Panc1 (cell line): ENCODE measurements at places on chromosomes 7 and 10. TPM values are rescaled to one million over a fixed set of nuclear protein-coding genes. Genes with fewer than 3 reads are reported as not detected.

GRCh38 chr10:63103971-63104409, 29.1 kb upstream of the NRBF2 start:
- no peak for DNase-seq
- H3K27me3 ChIP-seq: peaks cover 3% of the 10 kb centered on the region; the same call in 1 of the 2 replicates
- no peak overlapping the region for H3K4me3 ChIP-seq
- H3K27ac ChIP-seq: no peak overlapping the region
- H3K36me3 ChIP-seq: no peaks in the 10 kb centered on the region

DNA sequence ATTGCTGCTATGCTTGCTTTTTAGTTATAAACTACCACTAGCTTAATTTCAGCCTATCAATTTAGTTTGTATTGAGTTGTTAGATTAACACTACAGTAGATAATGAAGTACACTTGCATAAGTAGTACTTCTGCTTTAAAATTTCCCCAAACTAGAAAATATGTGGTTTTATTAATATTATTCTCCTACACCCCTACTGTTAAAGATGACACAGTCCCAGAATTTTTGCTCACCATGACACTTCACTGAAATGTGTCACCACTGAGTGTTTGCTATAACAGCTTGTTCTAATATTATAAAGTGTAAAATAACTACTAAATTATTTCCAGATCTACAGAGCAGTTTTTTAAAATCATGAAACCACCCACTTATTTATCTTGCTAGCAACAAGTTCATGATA, 31.6 kb downstream of the RHEB start:
- H3K27ac ChIP-seq: no peak overlapping the region
- H3K36me3 ChIP-seq: peaks cover 50% of the 10 kb centered on the region
- no peak for DNase-seq
- peaks cover 38% of the 10 kb centered on the region for H3K4me1 ChIP-seq
- no peaks in the 10 kb centered on the region for H3K27me3 ChIP-seq

- no peak for DNase-seq
- H3K36me3 ChIP-seq: no peaks in the 10 kb centered on the region
- H3K4me3 ChIP-seq: no peak overlapping the region
Observed at GRCh38 chr10:47291682-47292081, 8.3 kb upstream of the GDF10 start.

- no peaks in the 10 kb centered on the region for H3K27me3 ChIP-seq
- H3K4me1 ChIP-seq: no peaks in the 10 kb centered on the region
- no peak overlapping the region for H3K27ac ChIP-seq
- H3K4me3 ChIP-seq: no peak overlapping the region
- DNase-seq: no peak
Observed at GRCh38 chr7:133828906-133829305, 298.2 kb upstream of the LRGUK start.

GRCh38 chr7:77944183-77945182, 145.9 kb downstream of the PHTF2 start:
- no peak overlapping the region for H3K27ac ChIP-seq
- no peak overlapping the region for H3K4me3 ChIP-seq
- no peaks in the 10 kb centered on the region for H3K4me1 ChIP-seq
- DNase-seq: no peak
- no peaks in the 10 kb centered on the region; the same call in 1 of the 2 replicates for H3K36me3 ChIP-seq
- H3K27me3 ChIP-seq: no peaks in the 10 kb centered on the region

DNA sequence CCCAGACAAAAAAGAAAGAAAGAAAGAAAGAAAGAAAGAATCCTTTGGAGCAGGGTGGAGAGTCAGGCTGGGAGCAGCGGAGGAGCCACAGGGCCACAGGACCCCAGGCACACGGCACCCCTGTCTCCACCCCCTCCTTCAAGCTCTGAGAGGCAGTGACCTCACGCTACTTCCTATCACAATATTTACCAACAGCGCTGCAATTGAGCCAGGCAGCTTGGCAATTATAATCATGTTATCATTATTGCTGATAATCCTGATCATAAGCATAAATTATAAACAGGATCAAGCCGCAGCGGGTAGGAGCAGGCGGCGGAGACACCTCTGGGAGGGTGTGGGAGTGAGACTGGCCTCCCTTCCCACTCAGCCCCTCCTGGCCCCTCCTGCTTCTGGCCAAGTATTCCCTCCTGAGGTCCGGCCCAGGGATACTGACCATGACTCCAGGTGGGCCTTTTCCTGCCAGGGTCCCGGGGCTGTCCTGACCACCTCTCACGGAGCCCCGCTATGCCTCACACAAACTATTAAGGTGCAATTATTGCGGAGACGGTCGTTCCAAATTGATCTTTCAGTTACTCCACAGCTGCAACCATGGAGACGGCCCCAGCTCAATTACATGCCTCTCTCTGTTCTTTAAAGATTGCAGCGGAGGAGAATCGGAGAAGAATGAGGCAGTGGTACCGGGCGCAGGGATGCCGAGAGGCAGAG, 10.0 kb upstream of the GTF2IRD1 start:
- no peak overlapping the region for H3K27ac ChIP-seq
- no peak for DNase-seq
- no peaks in the 10 kb centered on the region for H3K4me1 ChIP-seq
- H3K36me3 ChIP-seq: no peaks in the 10 kb centered on the region

DNA sequence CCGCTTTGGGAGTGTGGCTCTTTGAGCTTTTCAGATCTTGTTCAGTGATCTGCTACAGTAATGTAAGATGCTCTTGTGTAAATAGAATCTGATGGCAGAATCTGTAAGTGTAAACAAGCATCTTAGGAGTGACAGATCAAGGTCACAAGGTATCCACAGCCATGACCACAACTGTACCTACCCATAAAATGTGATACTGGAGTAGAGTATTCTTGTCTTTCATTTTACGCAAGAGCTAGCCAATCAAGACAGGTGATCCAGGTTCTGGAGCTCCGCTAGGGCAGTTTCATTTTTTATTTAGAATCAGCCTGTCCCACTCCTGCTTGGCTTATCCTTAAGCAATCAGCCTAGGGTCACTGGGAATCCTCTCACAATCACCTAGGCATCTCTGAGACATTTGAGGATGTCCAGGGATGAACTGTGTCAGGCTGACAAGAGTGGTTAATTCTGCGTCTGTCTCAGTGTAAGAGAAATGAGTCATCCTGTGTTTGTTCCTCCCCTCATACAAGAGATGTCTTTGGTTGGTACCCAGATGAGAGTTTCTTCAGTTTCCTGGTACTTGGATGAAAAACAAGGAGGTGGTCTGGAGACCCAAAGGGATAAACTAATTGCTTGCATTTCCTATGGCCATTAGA, 13.6 kb downstream of the ZNF138 start:
- no peak for DNase-seq
- H3K27ac ChIP-seq: no peak overlapping the region
- H3K4me1 ChIP-seq: no peaks in the 10 kb centered on the region
- no peaks in the 10 kb centered on the region for H3K27me3 ChIP-seq

- no peak overlapping the region for H3K4me3 ChIP-seq
- no peaks in the 10 kb centered on the region for H3K4me1 ChIP-seq
- no peaks in the 10 kb centered on the region for H3K36me3 ChIP-seq
- H3K27ac ChIP-seq: no peak overlapping the region
- peaks cover 8% of the 10 kb centered on the region; the same call in 1 of the 2 replicates for H3K27me3 ChIP-seq
Observed at GRCh38 chr10:49279015-49279880, 19.7 kb upstream of the C10orf71 start.

DNA sequence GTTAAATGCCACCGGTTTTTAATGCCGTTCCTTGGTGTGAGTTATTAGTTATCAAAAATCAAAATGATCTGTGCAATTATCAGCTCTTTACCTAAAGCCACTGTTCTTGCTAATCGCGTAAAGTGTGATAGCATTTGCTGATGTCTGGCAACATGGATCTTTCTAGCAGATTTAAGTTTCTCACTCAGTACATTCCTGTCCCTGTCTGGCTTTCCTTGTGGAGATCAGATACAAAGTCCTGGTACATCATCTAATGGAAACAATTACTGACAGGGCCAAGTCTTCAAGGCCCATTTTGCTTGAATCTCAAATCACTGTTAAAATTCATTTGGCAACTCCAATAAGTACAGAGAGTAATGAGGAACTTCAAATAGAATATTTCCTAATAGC, 755.7 kb downstream of the AUTS2 start:
- no peaks in the 10 kb centered on the region for H3K4me1 ChIP-seq
- no peak overlapping the region for H3K4me3 ChIP-seq
- H3K36me3 ChIP-seq: no peaks in the 10 kb centered on the region
- no peaks in the 10 kb centered on the region; the same call in 1 of the 2 replicates for H3K27me3 ChIP-seq
- no peak for DNase-seq

GRCh38 chr7:127766831-127767459, 115.0 kb downstream of the SND1 start:
- no peak overlapping the region for H3K4me3 ChIP-seq
- H3K27ac ChIP-seq: no peak overlapping the region
- DNase-seq: no peak
- no peaks in the 10 kb centered on the region for H3K36me3 ChIP-seq
- H3K4me1 ChIP-seq: no peaks in the 10 kb centered on the region; the same call in 1 of the 2 replicates
- no peaks in the 10 kb centered on the region for H3K27me3 ChIP-seq

GRCh38 chr10:124088915-124089314, 4.5 kb downstream of the CHST15 start:
- H3K27ac ChIP-seq: no peak overlapping the region
- no peak for DNase-seq
- H3K27me3 ChIP-seq: no peaks in the 10 kb centered on the region

GRCh38 chr10:98920807-98921206, 314.8 kb downstream of the HPSE2 start:
- H3K27ac ChIP-seq: no peak overlapping the region
- H3K27me3 ChIP-seq: 0 out of 2 replicates have a peak, but pooled peaks cover 2% of the 10 kb centered on the region
- DNase-seq: no peak
- no peaks in the 10 kb centered on the region for H3K4me1 ChIP-seq

DNA sequence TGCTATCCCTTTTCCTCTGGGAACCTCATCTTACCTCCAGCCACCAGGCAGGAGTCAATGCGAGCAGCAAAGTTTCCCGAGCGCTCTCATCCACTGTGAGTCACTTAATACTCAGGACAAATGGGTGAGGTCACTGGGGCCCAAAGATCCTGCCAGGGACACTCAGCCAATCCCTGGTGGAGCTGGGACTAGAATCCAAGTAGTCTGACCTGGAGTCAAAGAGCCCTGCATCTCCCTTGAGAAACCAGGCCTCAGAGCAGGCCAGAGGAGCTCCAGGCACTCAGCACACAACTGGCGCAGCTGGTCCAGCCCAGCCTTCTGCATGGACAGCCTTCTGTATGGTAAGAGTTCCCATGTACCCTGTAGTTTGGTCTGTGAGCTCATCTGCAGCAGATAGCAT, 142.3 kb downstream of the MAPK8 start:
- H3K27me3 ChIP-seq: no peaks in the 10 kb centered on the region
- no peak for DNase-seq
- H3K4me3 ChIP-seq: no peak overlapping the region
- H3K4me1 ChIP-seq: no peaks in the 10 kb centered on the region
- H3K27ac ChIP-seq: no peak overlapping the region

- H3K4me1 ChIP-seq: no peaks in the 10 kb centered on the region
- no peaks in the 10 kb centered on the region for H3K36me3 ChIP-seq
- no peak for DNase-seq
- H3K27me3 ChIP-seq: no peaks in the 10 kb centered on the region
Observed at GRCh38 chr7:67505449-67505848, 508.8 kb downstream of the TYW1 start.

- H3K4me1 ChIP-seq: no peaks in the 10 kb centered on the region
- DNase-seq: no peak
- peaks cover 15% of the 10 kb centered on the region for H3K36me3 ChIP-seq
- no peak overlapping the region for H3K4me3 ChIP-seq
Observed at GRCh38 chr7:65955718-65956117, 26.3 kb downstream of the GUSB start.

GRCh38 chr7:142784096-142784495, 13.3 kb downstream of the PRSS2 start:
- peaks cover 6% of the 10 kb centered on the region; the same call in 1 of the 2 replicates for H3K27me3 ChIP-seq
- no peaks in the 10 kb centered on the region for H3K36me3 ChIP-seq

DNA sequence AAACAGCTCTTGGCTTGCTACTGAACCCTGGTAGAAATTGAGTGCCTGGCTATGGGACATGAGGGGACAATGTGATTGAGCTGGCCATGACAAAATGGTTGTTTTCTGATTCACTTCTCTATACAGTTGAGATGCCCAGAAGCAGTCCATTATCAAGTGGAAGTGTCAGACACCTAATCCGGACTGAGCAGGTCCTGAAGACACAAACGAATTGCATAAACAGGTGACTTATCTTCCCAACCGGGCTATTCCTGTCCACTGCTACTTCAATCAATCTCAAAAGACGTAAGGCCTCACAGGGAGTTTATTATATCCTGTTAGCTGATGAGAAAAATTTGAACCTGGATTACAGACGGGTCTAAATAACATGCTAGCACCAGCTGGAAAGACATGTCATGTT, 105.5 kb upstream of the WAC start:
- H3K36me3 ChIP-seq: no peaks in the 10 kb centered on the region
- H3K27me3 ChIP-seq: no peaks in the 10 kb centered on the region
- H3K27ac ChIP-seq: no peak overlapping the region
- H3K4me3 ChIP-seq: no peak overlapping the region

DNA sequence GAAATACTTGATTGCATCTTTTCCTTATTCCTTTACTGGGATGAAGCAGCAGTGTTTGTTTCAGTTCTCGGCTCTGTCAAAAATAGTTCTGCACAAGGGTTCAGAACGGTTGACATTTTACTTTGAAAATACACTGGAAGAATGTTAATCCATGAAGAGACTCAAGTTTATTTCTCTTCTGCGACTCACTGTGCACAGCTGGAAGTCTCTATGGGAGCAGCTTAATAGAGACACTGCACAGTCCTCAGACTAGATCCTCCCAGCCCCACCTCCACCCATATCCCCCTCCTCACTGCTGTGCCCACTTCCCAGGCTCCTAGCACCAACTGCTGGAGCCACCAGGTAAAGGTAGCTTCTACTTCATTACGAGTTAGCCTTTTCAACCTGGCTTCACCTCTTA, 517.8 kb downstream of the GRID1 start:
- DNase-seq: no peak
- no peaks in the 10 kb centered on the region for H3K4me1 ChIP-seq
- H3K27me3 ChIP-seq: no peaks in the 10 kb centered on the region
- no peaks in the 10 kb centered on the region for H3K36me3 ChIP-seq

- H3K27ac ChIP-seq: no peak overlapping the region
- DNase-seq: no peak
- no peaks in the 10 kb centered on the region; the same call in 1 of the 2 replicates for H3K4me1 ChIP-seq
- H3K27me3 ChIP-seq: peaks cover 28% of the 10 kb centered on the region
- no peak overlapping the region for H3K4me3 ChIP-seq
Observed at GRCh38 chr7:154843670-154844237, 159.2 kb downstream of the PAXIP1 start.

EN2 gene
- 1.5 TPM for total RNA-seq

OR2A42 gene
- not detected for total RNA-seq

UPK3BL2 gene
- total RNA-seq: 14.4 TPM

PHKG1 gene
- 0.67 TPM for total RNA-seq

LBX1 gene
- 0.15 TPM for total RNA-seq

PRSS1 gene
- 7.3 TPM for total RNA-seq

CTAGE6 gene
- total RNA-seq: not detected
